Kidney (tissue), 22 donors: ENCODE measurements at places on chromosomes 13 and 19. TPM values are rescaled to one million over a fixed set of nuclear protein-coding genes. Genes with fewer than 3 reads are reported as not detected.

UPF1 gene
- 34.2 TPM for polyA plus RNA-seq

IZUMO2 gene
- polyA plus RNA-seq, result not detected

KBTBD6 gene
- 4.7 TPM for polyA plus RNA-seq

RFPL4A gene
- not detected for polyA plus RNA-seq

DNA sequence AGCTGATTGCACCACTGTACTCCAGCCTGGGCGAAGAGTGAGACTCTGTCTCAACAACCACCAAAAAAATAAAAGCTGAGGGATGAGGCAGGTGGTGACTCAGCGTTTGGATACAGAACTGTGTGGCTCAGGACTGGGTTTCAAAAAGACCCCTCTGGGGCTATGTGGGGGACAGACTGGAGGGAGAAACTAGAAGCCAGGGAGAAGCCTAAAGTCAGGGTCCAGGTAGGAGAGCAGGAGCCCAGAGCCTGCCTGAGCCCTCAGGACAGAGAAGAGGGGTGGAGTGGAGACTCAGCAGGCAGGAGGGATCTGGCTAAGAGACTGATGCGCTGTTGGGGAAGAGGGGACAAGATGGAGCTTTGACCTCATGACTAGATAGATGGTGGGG is 1.8 kb upstream of the CD37 start:
- no peak for DNase-seq

- peak; percentile 8 for DNase-seq
Measured at GRCh38 chr13:32468502-32469142, 40.7 kb upstream of the N4BP2L1 start.

- DNase-seq, result no peak
Measured at GRCh38 chr13:97548138-97548537, 114.2 kb downstream of the RAP2A start.

DNA sequence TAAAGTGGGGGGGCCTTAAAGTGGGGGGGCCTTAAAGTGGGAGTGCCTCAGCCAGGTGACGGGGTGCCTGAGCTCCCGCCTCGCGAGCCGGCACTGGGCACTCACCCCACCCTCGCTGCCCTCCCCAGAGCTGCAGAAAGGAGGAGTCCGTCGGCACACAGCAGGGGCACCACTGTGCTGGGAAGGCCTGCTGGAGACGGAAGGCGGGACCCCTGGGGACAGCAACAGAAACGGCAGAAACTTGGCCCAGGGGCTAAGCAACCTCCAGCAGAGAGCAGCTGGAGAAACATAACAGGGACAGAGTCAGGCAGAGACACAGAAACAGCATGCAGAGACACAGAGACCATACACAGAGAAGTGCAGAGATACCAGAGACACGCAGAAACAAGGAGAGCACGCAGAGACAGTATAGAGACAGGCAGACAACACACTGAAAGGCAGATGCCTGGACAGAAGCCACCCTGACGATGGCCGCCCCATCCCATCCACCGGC is 7.9 kb downstream of the CFD start:
- no peak for DNase-seq

DNA sequence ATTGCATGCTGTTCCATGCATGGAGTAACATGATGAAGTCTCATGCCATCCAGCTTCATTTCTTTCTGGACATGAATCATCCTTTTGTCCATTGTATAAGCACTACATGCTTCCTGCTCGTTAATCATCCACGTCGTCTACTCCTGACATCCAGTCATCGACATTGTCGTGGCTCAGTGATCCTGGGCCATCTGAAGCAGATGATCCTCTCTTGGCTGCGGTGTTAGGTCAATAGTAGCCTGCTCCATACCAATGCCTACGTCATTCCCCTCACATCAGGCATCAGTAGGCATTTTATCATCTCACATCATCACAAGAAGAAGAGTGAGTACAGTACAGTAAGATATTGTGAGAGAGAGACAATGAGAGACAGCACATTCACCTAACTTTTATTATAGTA is 7.9 kb upstream of the MYO16 start:
- DNase-seq, result no peak

- no peak for DNase-seq
Measured at GRCh38 chr19:4206818-4207484, 22.4 kb upstream of the EBI3 start.

DNA sequence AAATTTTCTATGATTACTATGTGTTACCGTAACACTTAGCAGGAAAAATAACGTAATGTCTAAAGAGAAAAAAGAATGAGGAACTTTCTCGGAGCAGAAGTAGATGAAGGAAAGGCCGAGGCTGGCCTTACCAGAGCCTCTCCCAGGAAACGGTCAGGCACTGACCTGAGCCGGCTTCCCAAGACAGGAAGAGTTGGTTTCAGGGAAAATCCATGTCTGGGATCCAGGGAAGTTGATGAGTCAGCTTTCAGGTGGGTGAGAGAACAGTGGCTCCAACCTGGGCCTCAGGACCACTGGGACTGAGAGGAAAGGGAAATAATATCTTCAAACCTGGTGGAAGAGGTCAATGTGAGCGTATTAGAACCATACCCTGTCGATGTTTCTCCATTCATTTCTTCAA is 93.3 kb upstream of the UBL3 start:
- DNase-seq, result no peak

- peak; percentile 90 for DNase-seq
Measured at GRCh38 chr19:1064661-1065605, 2.0 kb upstream of the ARHGAP45 start.

- no peak for DNase-seq
Measured at GRCh38 chr19:10402441-10403038, 802 bp downstream of the CDC37 start.

DNA sequence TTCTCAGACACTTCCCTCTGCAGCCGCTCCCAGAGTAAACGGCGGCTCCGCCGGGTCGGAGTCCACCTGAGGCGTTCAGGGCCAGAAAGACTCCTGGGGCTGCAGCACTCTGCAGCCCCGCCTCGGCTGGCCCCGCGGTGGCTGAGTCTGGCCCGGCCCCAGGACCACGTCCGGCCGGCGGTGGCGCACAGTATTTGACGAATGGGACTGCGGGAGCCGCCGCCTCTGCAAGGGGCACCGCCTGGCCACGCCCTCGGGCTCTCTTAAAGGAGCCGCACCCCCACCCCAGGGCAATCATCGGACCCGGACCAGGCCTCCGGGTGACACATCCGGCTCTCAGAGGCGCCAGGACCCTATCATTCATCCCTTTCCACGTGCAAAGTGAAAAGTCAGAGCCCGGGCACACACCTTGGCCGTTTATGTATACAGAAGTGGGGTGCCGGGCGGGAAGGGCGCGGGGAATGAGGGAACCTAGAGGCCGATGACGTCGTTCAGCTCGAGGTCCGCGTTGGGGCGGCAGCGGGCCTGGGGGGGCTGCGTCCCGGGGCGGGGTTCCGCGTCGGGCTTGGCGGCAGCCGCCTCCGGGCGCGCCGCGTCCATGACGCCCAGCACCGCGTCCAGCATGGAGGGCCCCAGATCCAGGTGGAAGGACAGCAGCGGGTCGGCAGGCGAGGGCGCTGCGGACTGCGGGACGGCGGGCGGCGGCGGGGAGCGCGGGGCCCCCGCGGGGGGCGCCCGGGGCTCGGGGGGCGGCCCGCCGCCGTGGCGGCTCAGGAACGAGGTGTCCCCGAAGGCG is 1.2 kb upstream of the LENG9 start:
- DNase-seq, result peak; percentile 94

DNA sequence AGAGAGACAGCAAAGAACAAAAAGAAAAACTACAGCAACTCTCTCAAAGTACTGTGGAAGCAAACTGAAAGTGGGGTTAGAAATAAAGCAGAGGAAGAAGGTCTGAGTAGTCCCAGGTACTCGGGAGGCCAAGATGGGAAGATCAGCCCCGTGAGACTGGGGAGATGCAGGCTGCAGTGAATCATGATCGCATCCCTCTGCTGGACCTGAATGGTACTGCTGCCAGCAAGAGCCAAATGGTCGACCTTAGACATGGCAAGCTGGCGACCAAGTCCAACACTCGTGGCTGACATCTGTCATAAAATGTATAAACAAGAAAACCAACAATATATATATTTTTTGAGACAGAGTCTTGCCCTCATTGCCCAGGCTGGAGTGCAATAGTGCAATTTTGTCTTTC is 33.7 kb upstream of the ZNF724 start:
- DNase-seq, result peak; percentile 47

DNA sequence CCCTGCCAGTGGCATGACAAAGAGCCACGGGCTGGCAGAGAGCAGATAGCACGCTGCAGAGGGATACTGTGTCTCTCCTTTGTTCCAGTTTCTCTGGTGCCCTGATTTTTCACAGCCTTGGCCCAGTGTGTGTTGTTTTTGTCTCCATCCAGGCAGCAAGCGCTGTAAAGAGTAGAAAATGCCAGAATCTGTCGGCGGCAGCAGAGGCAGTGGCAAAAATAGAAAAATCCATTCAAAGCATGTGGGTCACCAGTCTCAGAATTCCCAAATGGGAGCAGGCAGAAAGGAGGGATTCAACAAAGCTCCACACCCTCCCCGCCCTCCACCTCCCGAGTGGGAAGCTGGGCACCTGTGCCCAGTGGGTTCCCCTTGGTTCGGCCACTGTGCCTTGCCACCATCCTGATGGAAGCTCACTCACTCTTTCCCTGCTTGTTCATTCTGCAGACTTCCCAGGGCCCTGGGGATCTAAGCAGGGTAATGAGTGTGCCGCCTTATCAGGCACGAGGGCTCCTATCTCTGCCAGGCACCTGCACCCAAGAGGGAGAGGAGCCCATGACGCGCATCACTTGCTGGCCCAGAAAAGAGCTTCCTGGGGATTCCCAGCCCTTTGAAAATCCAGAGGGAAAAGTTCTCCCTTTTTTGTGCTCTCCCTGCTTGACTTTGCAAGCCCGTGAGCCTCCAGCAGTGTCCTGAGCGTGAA is 416.9 kb downstream of the IRS2 start:
- DNase-seq, result no peak

DNA sequence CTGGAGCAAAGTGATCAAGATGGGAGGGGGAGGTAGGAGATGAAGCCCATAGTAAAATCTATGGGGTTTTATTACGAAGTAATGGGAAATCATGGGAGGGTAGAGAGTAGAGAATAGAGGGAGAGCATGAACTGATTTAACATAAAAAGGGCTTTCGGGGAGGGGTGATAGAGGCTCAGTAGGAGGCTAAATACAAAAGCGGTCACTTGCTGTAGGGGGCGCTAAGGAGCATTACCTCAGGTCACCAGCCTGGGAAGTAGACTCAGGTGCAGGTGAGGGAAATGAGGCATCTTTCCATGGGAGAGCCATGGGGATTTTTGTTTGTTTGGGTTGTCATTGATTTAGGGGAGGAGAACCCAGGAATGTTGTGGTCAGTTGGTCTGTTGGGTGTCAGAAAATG is 14.1 kb downstream of the KRTDAP start:
- no peak for DNase-seq

DNA sequence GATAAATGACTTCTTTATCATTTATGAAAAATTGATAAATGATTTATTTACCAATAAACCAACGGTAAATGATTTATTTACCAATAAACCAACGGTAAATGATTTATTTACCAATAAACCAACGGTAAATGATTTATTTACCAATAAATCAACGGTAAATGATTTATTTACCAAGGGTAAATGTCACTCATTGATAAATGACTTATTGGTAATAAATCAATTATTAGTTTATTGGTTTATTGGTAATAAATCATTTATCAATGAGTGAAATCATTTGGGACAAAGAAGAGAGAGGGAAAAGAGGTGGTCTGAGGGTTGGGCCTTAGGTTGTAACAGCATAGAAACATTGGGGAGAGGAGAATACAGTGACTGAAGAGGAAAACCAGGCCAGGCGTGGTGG is 21.5 kb downstream of the VAV1 start:
- DNase-seq, result no peak
